ENCODE measurements at places on chromosomes 2 and 18. TPM values are rescaled to one million over a fixed set of nuclear protein-coding genes. Genes with fewer than 3 reads are reported as not detected.

Gene SCYGR8
- total RNA-seq, result not detected

Gene AGBL5
- total RNA-seq, result 32.7 TPM

Gene ABCB6
- 28.4 TPM for total RNA-seq

Gene SLC14A1
- total RNA-seq, result not detected

Gene HOXD10
- total RNA-seq, result 7.4 TPM

Gene NEU2
- total RNA-seq, result not detected

Gene DYSF
- 0.56 TPM for total RNA-seq

Gene SLC30A3
- total RNA-seq, result 3.8 TPM

Gene MAP3K19
- not detected for total RNA-seq

Gene HOXD12
- total RNA-seq, result not detected

Gene UGT1A5
- not detected for total RNA-seq

Gene MAPK4
- total RNA-seq, result 0.16 TPM

Gene EHBP1
- total RNA-seq, result 55.5 TPM

Gene C2orf78
- not detected for total RNA-seq

Gene TCF4
- total RNA-seq, result 2.0 TPM

Gene RPL37A
- total RNA-seq, result 5,480 TPM

Gene BCL11A
- 0.37 TPM for total RNA-seq

Gene ICOS
- total RNA-seq, result not detected

Gene CNDP2
- total RNA-seq, result 75.2 TPM

Gene DNAH6
- total RNA-seq, result 0.11 TPM

Gene GAL3ST2
- total RNA-seq, result 0.36 TPM

Gene TMEM163
- total RNA-seq, result 0.13 TPM

Gene BZW1
- 413 TPM for total RNA-seq

Gene DNAJC5G
- total RNA-seq, result not detected

Gene SLC5A7
- not detected for total RNA-seq

Gene APCDD1
- not detected for total RNA-seq

Gene DPP4
- 0.69 TPM for total RNA-seq

Gene EGR4
- total RNA-seq, result 0.34 TPM

Gene SCG2
- 1.4 TPM for total RNA-seq

Gene NIFK
- total RNA-seq, result 60.4 TPM

Gene IL36A
- not detected for total RNA-seq

Gene PLEKHM3
- 3.4 TPM for total RNA-seq

Gene L3MBTL4
- total RNA-seq, result not detected

Gene CPLX4
- total RNA-seq, result not detected

Gene CASP10
- 1.5 TPM for total RNA-seq

Gene TTN
- total RNA-seq, result under 0.01 TPM

Gene SF3B6
- 233 TPM for total RNA-seq

Gene SPC25
- 9.7 TPM for total RNA-seq

Gene GPR35
- 0.98 TPM for total RNA-seq

Gene TUBA4B
- 0.26 TPM for total RNA-seq

Gene XIRP2
- not detected for total RNA-seq

Gene GALR1
- total RNA-seq, result not detected

Measured in A549 treated with RU486 at 1 μM for 4 hours (cell line).